NCI-H1092 treated with DMSO at 0.1 percent for 48 hours (cell line): ENCODE measurements at places on chromosomes 1 and 21.

DNA sequence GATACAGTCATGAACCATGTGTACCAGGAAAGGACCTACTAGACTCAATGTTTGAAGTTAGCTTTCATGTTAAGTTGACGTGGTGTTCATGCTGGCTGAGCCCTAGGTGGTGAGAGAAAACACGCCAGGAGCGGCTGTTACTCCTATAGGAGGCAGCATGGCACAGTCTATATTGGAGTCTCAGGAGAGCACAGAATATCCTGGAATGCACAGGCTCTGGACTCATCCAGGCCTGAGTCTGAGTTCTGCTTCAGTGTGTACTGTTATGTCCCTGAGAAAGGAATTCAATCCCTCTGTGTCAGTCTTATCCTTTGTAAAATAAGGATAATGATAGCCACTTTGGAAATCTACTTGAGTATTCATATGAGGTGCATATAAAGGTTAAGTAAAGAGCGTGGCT lies 41.2 kb downstream of the DPT start:
- no peak for DNase-seq

- DNase-seq: no peak
These were observed 105.0 kb downstream of the FNBP1L start for GRCh38 chr1:93552741-93553455.

DNA sequence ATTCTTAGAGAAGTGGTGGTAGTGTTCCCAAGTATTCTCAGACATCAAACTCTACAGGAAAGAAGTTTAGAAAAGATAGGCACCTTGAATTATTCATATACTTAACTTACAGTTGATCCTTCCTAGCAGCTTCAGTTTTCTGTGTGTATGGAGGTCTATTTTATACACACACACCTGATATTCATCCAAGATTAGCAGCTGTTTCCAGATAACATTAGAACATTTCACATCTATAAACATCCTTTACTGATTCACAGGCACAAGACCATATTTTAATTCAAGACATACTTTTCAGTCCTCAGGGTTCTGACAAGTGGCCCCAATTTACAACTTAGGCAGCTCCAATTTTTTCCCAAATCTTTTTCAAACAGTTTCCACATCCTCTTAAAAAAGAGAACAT lies 287.8 kb upstream of the USP25 start:
- DNase-seq: no peak

- DNase-seq: no peak
These were observed 17.5 kb downstream of the RASSF5 start for GRCh38 chr1:206524739-206525364.

- DNase-seq: no peak
These were observed 126.2 kb downstream of the GIPC2 start for GRCh38 chr1:78171736-78172590.
